Umbilical cord (tissue), 2 donors: ENCODE measurements at places on chromosomes 4 and X. TPM values are rescaled to one million over a fixed set of nuclear protein-coding genes. Genes with fewer than 3 reads are reported as not detected.
A peak's percentile ranks its signal among the peaks of the same experiment; 100 is the strongest.

DNA sequence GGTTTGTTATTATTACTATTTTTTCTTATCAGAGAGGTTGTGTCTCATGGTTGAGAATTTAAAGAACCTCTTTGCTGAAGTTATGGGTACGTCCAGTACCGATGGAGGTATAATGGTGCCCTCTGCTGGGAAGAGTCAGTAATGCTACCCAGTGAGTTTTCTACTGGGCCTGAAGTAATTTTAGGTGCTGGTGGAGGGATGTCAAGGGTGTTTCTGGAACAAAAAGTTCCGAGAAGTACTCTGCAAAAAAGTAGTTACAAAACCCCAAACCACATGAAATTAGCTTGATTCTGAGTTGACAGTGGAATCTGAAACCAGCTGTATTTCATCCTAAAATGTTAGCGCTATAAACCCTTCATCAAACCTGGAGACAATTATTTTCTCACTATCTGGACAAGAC, 102.5 kb upstream of the MID1 start:
- peak; percentile 55 for DNase-seq

Gene LGI2
- total RNA-seq = 2.9 TPM

DNA sequence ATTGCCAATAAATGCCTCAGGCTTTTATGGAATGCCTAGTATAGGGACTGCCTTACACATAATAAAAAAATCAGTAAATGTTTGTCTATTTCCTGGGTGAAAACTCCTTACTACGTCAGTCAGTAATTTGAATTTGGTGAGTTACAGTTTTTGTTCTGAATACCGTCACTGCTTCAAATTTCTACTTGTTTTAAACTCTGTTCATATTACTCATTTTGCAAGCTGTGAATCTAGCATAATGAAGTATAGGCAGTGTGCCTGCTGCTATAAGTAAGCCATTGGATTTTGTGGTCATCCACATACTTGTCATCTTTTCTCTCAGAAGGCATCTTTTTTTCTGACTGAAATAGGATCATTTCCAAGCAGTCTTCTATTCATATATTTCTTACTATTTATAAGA, 43.1 kb downstream of the SYNPO2 start:
- peak; percentile 50 for DNase-seq

GRCh38 chr4:3816256-3816825, 50.2 kb downstream of the ADRA2C start:
- no peak for DNase-seq

- no peak for DNase-seq
These were observed 43.2 kb downstream of the KIT start for GRCh38 chr4:54700986-54701385.

Gene PDLIM3
- 361 TPM for total RNA-seq

DNA sequence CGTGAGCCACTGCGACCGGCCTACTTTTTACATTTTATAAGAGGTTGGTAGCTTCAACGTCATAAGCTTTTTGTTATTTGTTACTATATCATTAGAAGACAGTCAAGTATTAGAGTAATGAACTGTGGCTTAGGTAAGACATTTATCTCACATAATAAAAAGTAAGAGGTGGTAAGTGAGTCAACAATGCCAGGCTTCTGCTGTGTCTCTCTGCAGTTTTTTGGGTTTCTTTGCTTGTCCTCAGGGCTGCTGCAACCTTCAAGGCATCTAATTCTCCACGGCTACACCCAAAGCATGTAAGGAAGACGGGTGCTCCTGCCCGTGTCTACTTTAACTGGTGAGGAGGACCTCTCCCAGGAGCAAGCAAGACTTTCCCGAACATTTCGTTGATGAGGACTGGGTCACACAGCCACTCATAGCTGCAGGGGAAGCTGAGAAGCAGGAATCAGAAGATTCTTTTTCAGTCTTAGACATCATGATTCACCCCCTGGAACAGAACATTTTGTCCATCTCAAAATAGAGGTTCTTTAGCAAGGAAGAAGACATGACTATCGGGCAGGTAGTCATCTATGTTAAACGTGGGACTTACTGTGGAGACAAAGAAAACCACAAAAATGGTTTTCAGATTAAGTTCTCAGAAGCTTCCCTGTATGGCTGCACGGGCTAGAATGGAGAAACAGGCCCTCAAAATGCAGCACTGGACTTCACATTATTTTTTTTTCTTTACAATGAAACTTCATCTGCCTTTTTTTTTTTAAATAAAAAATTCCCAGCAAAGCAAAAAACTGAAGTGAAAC, 13.0 kb upstream of the RHOH start:
- no peak for DNase-seq

GRCh38 chr4:174408841-174409552, 113.3 kb downstream of the HPGD start:
- DNase-seq = no peak

DNA sequence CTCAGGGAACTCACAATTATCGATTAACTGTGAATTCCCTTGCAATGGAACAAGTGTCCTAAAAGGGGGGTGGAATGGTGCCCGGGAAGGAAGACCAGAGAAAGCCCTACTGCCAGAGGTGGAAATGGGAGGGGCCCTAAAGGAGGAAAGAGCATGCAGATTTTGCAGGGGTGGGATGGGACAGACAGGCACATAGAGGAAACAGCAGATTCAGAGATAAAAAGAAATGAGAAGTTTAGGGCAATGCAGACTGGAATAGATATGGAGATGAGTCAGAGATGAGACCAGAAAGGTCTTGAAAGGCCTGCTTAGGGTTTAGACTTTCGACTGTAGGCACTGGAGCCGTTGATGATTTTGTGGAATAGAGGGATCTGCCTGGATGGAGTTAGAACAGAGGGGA, 57.4 kb upstream of the PITX2 start:
- DNase-seq = peak; percentile 74

Gene AWAT2
- total RNA-seq = 0.96 TPM

DNA sequence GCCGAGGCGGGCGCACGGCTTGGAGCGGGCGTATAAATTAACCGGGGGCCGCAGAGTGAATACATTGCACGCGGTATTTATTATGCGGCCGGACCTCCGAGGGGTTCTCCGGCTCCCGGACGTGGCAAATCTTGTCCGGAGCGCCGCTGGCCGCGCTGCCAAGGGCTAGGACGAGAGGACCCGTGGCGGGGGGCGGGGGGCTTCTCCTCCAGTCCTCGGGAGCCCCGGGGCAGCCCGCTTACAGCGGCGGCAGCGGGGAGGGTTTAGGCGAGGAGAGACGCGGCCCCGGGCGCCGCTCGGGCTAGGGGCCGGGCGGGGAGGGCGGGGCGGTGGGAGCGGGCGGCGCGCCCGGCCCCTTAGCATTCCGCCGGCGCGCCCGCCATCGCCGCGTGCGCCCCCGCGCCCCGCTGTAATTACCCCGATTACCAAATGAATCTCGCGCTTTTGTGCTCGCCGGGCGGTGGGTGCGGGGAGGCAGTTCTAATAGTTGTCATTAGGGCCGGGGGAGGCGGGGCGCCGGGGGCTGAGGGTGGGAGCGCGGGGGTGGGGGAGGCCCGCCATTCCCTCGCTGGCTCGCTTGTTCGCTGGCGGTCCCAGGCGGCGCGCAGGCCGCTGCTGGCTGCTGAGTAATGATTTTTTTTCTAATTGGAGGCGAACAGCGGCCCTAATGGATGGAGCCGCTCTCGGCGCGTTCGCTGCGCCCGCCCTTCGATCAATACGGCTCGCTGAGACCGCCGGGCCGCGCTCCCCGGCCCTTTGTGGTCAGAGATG, 276.6 kb downstream of the BCOR start:
- DNase-seq = peak; percentile 28

DNA sequence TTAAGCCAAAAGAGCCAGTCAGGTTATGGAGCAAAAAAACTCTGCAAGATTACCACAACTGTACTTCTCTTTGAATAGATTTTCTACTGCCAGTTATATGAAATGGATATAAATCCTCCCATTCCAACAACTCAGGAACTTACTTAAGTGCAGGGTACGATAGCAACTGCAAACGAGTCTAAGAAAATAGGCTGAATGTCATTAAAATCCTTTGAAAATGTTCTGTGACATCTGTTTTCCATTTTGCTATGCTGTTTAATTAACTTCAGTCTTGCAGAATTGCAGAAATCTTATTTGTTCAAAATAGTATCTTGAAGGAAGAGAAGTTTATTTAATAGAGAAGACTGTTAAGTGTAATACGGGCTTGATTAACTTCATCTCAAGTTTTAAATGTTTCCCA, 243.8 kb downstream of the PALLD start:
- DNase-seq = no peak

DNA sequence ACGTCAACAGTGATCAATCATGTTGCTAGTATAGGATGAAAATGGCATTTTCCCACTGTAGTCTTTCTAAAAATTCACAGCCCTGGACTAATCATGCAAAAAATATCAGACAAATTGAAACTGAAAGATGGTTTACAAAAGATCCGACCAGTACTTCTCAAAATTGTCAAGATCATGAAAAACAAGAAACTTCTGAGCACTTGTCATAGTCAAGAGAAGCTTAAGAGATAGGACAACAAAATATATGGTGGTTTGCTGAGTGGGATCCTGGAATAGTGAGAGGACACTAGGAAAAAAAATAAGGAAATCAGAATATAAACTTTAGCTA, 101.1 kb downstream of the NAA11 start:
- DNase-seq = no peak

DNA sequence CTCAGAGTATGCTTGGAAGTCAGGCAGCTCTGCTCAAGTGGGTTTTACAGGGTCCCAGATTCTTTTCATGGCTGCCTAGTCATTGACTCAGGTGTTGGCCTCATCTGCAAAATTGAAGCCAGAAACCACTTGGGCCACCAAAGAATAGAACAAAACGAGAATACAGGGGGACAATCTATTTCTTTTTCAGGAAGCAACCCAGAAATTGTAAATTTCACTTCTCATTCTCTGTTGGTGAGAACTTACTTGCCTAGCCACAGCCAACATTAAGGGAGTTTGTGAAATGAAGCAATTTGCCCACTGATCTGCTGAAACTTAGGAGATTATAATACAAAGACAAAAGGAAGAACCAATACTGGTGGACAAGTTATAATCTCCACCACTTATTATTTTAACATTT, 8.6 kb upstream of the TKTL2 start:
- DNase-seq = no peak

DNA sequence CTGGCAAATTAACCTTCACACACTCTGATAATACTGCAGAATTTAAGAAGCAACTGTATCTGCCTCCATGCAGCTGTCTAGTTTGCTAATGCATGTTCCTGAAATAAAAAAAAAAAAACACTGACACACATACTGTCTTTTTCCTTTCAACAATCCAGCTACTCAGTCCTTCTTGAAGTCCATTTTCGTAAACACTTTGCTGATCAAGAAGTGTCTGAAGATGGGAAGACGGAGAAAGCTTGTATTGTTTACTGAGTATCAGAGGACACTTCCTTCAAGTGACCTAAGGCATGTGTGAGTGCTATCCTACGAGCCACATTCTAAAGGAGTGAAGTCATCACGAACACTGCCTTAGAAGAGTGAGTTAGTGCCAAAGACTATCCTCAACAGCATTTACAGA, 82.6 kb downstream of the LUZP4 start:
- peak; percentile 74 for DNase-seq

Gene PPBP
- total RNA-seq = 22.6 TPM

DNA sequence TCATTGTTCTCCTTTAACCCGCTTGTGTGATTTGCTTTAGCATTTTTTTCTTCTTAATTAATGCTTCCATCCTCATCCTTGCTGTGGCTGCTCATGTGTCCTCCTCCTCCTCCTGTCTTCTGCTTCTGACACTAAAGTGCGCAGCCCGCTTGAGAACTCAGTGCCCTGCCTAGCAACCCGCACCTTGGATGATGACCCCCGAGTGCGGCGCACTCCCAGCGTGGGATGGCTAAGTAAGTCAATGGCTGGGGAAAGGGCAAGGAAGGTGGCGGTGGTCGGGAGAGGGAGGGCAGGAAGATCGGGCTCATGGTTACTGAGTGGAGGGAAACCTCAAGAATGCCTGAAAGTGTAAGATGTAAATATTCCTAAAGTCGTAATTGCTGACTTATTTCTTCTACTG, 30.1 kb downstream of the SLC4A4 start:
- DNase-seq = no peak

DNA sequence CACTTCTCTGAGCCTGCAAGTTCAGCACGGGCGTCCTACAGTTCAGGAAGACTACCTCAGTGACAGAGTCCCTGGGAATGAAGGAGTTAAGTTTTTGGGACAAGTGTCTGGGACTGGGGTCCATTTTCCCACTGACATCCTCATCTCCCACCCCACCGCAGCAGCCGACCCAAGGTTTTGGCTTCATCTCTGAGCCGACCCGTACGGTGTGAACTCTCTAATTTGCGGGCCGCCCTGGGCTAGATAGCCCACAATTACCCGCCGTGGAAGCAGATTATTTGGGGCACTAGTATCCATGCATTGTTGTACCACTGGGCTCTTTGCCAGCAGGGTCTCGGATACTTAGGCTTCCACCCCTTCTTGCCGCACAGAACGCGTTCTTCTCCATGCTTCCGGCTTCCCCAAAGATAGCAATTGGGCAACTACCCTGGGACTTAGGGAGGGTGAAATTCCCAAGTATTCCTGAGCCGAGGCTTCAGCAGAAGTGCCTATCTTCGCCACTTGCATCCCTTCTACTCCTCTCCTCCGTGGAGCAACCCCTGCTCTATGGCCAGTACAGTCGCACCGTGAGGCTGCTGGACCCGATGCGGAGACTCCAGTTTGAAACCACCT, 2.4 kb downstream of the IL1RAPL2 start:
- no peak for DNase-seq

Gene FGA
- 3.6 TPM for total RNA-seq

GRCh38 chrX:136228839-136229207, 22.4 kb downstream of the MAP7D3 start:
- DNase-seq = no peak

DNA sequence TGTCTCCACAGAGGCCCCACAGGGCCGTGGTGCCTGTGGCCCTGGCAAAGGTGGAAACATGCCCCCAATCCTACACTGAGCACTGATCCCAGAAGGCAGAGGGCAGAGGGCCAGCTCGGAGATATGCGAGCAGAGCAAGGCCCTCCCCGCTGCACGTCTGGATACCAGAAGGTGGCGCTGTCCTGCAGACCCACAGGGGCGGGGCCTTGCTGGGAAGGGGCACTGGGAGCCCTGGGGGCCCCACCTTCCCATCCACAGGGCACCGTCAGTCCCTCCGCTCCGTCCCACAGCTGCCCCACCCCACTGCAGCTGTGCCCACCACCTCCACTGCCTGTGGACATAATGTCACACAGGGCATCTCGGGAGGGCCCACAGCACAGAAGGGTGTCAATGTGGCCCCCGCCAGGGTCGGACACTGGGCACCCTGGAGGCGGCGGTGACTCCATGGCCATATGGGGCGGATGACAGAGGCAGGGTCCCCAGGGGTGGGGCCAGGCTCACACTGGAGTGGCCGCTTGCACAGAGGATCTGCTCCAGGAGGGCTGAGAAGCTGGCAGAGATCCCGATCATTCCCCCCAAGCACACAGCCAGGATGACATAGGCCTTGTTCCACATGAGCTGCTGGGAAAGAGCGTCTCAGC, 4.8 kb downstream of the SLC49A3 start:
- peak; percentile 68 for DNase-seq

Gene CASP6
- total RNA-seq = 19.3 TPM

- no peak for DNase-seq
These were observed 259.4 kb upstream of the PCDH7 start for GRCh38 chr4:30460818-30461217.

Gene SORBS2
- total RNA-seq = 354 TPM

- peak; percentile 90 for DNase-seq
These were observed 247 bp upstream of the PPA2 start for GRCh38 chr4:105474099-105474518.
